Stimulated activated CD8-positive, alpha-beta memory T cell treated with anti-CD3 and anti-CD28 coated beads, Interleukin-15, amount 100 ng/mL, for 48 hours (primary cell): ENCODE measurements at places on chromosomes 11 and 22.

- no peak for DNase-seq
Measured at GRCh38 chr11:34366522-34366921, 8.7 kb upstream of the ABTB2 start.

- DNase-seq: no peak
Measured at GRCh38 chr11:94330789-94331188, 26.4 kb downstream of the IZUMO1R start.

- DNase-seq: no peak
Measured at GRCh38 chr22:27420195-27420816, 381.2 kb downstream of the MN1 start.

DNA sequence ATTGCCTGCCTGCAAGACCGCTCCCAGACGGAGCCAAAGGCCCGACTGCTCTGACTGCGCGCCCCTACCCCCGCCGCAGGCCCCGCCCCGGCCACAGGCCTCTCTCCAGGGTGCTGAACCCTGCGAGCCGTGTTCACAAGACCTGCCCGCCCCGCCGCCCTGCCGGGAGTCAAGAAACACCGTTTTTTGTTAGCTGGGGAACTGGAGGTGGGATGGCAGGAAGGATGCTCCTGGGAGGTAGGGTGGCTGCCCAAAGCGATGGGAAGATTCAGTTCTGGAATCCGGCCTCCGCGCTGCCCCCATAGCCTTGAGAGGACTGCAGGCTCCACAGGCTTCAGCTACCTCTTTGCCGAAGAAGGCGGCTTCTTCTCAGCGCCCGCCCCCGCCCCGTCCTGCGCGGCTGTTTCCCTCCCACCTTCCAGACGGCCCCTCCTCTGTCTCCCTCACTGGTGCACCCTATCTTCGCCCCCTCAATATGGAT lies 2.7 kb upstream of the PDE2A start:
- peak; percentile 25 for DNase-seq

- no peak for DNase-seq
Measured at GRCh38 chr11:35876786-35877185, 67.1 kb upstream of the LDLRAD3 start.

DNA sequence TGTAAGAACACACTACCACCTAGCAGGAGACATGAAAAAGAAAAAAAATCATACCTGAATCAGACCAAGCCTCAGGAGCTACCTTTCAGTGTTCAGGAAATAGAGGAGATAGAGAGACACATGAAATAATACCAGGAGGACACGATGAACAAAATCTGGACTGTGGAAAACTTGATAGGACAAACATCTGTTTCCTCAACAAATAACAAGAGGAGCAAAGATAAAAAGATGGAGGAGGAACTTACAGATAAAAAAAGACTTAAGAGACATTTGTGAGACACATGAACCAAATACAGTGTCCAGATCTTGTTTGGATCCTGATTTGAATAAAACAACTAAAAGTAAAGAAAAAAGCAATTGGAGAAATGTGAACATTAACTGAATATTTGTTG lies 12.4 kb upstream of the KCNE3 start:
- no peak for DNase-seq

GRCh38 chr11:3623767-3624458 lies 17.9 kb downstream of the ART5 start:
- no peak for DNase-seq
